Osteocyte (in vitro differentiated cells): ENCODE measurements at places on chromosomes 1 and 21. TPM values are rescaled to one million over a fixed set of nuclear protein-coding genes. Genes with fewer than 3 reads are reported as not detected.

DNA sequence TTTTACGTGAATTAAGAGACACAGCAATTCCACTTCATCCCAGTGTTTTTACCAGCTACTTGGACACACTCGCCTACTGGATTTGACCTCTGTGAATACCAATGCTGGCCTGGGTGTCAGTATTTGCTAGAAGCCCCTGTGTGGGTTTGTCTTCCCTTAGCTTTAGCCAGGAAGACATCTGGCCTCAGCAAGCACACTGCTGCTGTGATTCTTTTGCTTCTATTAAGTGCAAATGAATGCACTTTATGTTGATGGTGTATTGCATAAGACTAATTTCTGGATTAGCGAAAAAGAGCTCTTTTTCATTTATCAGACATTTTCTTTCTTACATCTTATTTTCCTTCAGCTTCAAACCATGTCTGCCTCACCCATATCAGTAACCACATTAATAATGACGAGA is 140.0 kb downstream of the CHRM3 start:
- DNase-seq = no peak

DNA sequence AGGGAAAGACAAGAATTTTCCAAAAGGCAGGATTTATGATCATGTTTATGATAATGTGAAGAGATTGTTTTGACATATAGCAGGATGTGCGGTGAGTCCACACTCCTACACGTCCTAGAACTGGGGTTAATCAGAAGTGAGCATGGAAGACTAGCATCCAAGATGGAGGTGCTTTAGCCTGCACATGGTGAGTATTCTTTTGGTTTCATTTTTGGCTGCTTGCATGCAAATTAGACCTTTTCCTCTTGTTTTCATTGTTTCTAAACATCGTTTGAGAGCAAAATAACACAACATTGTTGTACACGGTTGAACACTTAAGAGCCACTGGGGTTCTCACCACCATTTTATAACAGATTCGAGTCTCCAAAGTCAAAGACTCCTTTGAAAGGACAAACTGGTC is 14.9 kb upstream of the GUK1 start:
- DNase-seq = no peak

GRCh38 chr1:67460676-67461500 is 30.7 kb upstream of the SERBP1 start:
- DNase-seq = no peak

DNA sequence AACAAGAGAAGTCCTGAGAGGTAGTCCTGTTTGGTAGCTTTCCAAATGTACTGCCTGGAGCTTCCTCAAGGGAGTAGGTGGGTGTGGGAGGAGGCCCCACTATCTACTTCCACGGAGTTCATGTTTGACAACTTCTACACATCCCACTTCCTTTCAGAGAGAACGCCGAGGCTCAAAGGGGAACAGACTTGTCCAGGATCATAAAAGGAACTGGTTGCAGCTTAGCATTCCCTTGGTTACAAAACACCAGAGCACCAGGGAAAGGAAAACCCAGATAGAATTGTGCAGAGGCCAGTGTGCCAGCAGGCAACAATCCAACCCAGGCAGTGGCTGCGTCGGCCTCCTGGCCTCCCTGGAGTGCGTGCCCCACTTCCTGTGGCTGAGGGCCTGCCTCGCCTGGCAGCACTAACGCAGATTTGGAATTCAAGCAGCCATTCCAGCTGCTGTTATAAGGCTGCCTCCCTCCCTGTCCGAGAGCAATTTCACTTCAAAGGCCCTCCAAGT is 4.2 kb upstream of the RAP1GAP start:
- DNase-seq = peak; percentile 77

- DNase-seq = no peak
Observed at GRCh38 chr1:68795956-68796355, 299.1 kb upstream of the DEPDC1 start.

- no peak for DNase-seq
Observed at GRCh38 chr1:46034601-46035516, 97.6 kb downstream of the PIK3R3 start.

- no peak for DNase-seq
Observed at GRCh38 chr1:9903801-9904527, 6.1 kb downstream of the CTNNBIP1 start.

GRCh38 chr1:32892368-32893197 is 6.3 kb downstream of the HPCA start:
- no peak for DNase-seq

- no peak for DNase-seq
Observed at GRCh38 chr1:171468120-171468750, 17.1 kb upstream of the PRRC2C start.

- no peak for DNase-seq
Observed at GRCh38 chr21:45169001-45169400, 94.6 kb downstream of the ADARB1 start.

DNA sequence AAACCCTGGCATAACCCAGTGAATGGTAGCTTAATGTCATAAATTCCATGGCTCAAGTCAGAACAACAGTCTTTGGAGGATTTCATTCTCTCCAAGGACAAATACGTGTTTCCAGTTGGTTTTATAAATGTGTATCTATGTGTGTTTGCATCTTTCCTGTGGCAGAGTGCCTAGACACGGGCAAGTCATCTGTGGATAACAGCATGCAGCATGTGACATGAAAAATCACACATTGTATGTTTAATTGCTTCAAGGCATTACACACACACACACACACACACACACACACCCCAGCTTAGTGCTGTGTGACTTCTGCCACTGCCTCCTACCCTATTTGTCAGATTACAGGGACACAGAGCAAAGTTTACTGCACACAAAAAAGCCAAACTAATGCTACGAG is 68.2 kb upstream of the SSX2IP start:
- DNase-seq = no peak

- no peak for DNase-seq
Observed at GRCh38 chr1:190739926-190740325, 262.3 kb upstream of the BRINP3 start.

GRCh38 chr1:110053552-110054428 is 16.7 kb downstream of the ALX3 start:
- no peak for DNase-seq

GRCh38 chr1:162144853-162145252 is 75.4 kb downstream of the NOS1AP start:
- DNase-seq = no peak

DNA sequence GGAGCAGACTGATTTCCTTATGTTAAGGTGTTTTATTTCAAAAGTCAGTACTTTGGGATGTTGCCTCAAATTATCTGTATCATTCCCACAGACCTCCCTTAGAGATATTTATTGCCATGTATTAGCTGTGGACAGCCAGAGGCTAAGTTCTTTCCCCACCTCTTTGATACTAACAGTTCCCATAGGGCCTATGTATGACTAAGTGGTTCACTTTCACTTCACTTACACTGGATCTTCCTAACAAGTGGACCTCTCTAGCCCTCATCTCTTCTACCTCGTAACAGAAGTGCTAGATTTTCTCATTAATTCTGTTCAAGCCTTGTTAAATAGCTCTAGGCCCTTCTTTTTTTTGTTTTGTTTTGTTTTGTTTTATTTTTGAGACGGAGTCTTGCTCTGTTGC is 6.2 kb downstream of the TRAF5 start:
- no peak for DNase-seq

DNA sequence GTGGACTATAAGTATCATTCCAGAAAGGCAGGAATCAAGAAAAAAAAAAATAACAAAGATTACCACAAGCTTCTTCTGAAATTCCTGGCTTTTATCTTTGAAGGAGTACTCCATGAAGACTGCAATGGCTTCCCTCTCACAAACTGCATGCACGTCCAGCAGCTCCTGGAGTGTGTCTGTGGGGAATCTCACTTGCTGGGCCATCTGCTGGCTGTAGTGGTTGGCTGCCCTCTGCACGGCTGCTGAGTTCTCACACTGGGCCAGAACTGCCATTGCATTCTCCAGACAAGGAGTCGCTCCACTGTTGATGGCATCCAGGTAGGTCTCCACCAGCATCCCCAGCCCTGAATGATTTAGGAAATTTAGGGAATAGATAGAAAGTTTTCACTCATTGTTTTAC is 23.3 kb upstream of the GBP2 start:
- no peak for DNase-seq

- DNase-seq = no peak
Observed at GRCh38 chr1:198498103-198498385, 42.4 kb downstream of the ATP6V1G3 start.

DNA sequence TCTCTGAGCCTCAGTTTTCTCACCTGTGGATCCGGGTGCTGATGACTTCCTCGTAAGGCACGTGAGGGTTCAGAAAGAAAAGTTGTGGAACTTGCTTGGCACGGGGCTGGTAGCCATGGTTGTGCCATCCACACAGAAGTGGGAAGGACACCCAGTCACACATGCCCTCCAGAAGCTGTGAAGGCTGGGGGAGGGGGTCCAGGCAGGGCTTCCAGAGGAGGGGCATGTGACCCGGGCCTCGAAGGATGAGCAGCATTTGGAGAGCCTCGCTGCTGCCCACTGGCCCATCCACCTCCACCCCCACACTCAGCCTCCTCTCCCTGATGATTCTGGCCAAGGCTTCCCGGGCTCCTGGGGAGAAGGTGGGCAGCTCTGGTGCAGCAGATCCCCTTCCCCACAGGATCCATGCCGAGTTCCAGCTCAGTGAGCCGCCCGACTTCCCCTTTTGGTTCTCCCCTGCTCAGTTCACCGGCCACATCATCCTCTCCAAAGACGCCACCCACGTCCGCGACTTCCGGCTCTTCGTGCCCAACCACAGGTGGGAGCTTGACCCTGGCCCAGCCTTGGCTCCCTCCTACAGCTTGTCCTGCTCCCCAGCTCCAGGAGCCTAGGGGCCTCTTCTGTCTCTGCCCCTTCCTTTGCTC is 9.4 kb downstream of the SELENON start:
- DNase-seq = no peak

DNA sequence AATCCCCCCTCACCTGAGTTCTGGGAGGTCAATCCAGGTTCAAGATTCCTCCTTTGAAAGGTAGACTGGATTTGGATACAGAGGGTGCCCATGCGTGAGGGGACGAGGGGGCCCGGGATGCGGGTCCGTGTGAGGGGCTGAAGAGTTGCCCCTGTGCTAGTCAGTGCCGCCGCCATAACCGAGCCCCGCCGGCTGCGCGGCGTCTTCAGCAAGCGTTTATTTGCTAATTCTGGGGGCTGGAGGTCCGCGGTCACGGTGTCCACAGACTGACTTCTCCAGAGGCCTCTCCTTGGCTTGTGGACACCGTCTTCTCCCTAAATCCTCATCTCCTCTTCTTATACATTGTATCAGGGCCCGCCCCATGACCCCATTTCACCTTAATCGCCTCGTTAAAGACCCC is 20.9 kb upstream of the SAMD11 start:
- no peak for DNase-seq

DNA sequence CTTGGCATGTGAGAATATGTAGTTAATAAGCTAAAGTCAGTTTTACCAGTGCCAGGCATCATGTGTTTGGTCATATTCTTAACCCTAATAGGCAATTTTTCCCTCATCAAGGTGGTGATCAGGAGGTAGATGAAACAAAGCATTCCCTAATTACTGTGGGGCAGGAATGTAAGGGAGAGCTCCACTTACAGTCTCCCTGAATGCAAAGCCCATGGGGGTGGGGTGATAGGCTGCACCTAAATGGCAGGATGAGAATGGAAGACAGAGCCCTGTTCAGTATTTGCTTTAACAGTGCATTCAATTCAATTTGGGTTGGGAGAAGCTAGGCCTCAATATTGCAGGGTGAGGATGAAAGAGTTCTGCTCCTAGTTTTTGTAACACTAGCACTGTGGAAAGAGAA is 23.4 kb downstream of the ZNF678 start:
- no peak for DNase-seq

DNA sequence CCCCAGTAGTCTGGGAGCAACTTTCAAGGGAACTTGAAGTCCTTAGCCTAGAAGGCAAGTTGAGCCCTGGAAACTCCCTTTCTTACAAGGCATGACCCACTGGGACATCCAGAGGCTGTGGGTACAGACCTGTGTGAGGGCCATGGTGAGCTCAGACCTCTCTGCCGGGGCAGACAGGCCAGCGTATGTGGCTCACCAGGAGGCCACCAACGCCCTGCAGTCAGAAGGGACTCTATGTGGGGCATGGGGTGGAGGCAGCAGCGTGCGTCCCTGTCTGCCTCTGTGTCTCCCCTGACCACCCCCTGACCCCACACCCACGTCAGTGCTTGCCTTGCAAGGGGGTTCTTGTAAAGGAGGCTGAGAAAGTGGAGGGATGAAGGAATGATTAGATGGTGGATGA is 10.8 kb downstream of the COQ8A start:
- peak; percentile 7 for DNase-seq

- no peak for DNase-seq
Observed at GRCh38 chr1:25715888-25716287, 84.1 kb upstream of the SELENON start.

GRCh38 chr1:200247518-200247917 is 162.3 kb downstream of the ZNF281 start:
- no peak for DNase-seq

DNA sequence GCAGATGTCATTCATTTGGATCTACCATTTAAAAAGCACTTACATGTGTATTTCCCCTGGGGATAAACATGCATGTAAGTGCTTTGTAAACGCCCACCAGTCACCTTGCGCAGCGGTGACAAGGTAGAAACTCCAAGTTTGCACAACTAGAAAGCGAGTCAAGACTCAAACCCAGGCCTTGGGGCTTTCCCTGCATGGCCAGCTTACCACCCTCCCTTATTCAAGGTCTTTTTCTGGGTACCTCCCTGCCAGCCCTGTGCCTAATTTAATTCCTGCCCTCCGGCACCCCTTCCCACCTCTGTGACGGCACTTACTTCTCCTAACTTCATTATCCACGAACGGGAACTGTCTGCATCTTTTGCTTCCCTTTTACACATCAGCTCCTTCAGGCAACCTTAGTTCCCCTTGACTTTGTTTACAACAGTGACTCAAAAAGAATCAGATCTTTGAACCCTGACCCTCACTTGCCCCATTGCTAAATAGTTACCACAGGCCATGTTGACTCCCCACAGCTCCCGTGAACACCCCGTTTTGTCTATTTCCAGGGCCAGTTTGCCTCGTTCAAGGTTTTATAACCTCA is 138.3 kb upstream of the ETS2 start:
- DNase-seq = peak; percentile 72

DNA sequence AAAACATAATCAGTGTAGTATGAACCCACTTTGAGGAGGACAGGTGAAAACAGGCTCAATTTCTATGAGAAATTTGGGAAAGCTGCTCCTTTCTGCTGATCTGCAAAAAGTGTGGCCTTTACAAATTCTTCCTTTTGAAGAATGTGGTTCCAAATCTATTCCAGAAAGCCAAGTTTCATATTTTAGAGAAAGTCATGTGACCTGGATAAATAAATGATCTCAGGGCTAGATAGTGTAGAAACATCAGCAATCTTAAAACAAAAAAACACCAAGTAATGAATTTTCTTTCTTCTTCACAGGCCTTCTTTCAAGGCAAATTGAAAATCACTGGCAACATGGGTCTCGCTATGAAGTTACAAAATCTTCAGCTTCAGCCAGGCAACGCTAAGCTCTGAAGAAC is 11.7 kb upstream of the PODN start:
- no peak for DNase-seq

Gene VSIG8
- total RNA-seq = not detected in 2 replicates

Gene KCNC4
- total RNA-seq = 1.1 and 2.0 TPM in 2 replicates

Gene CCDC190
- 1.1 and 1.8 TPM in 2 replicates for total RNA-seq

Gene RGS8
- not detected in 2 replicates for total RNA-seq

Gene HAX1
- total RNA-seq = 93.7 and 99.9 TPM in 2 replicates

Gene NOS1AP
- total RNA-seq = 2.5 and 2.9 TPM in 2 replicates

Gene NKAIN1
- 1.9 and 2.2 TPM in 2 replicates for total RNA-seq

Gene PKP1
- total RNA-seq = not detected in 2 replicates

Gene MINDY1
- 22.2 and 24.3 TPM in 2 replicates for total RNA-seq

Gene DNAI4
- 8.9 and 10.0 TPM in 2 replicates for total RNA-seq

Gene HOOK1
- total RNA-seq = 0.05 TPM in 1 of 2 replicates, not detected in the other

Gene SLC5A3
- total RNA-seq = 63.9 and 68.2 TPM in 2 replicates

Gene TNFRSF4
- 0.19 TPM in 1 of 2 replicates, not detected in the other for total RNA-seq
